ENCODE measurements at places on chromosomes 11 and 22.

DNA sequence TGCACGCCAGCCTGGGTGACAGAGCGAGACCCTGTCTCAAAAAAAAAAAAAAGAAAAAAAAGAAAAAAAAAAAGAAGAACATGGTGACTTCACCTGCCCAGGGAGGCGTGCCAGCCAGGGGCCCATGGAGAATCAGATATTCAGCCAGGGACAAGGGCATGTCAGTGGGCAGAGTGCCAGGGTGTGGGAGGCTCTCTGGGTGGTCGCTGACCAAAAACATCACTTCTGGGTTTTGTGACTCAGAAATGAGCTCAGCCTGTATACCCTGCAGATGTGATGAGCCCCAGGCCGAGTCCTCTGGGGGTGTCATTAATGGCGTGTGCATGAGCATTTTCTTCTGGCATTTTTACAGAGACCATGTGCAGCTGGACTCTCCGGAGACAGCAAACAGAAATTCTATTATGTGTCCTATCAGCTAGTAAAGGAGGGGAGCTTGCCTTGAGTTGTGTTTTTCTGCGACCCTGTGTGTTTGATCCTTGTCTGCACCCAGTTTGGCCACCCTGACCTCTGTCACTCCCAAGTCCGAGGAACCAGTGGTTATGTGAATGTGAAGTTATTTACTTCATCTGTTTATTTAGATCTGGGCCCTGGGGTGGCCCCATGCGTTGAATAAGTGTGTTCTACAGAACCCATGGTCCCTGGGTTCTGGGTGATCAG, 53.6 kb downstream of the BCR start:
- H3K36me3 ChIP-seq = no peaks in the 10 kb centered on the region
- no peak overlapping the region for H3K4me3 ChIP-seq
- H3K4me1 ChIP-seq = peaks cover 12% of the 10 kb centered on the region
- no peak overlapping the region for H3K27ac ChIP-seq
- H3K27me3 ChIP-seq = no peaks in the 10 kb centered on the region

DNA sequence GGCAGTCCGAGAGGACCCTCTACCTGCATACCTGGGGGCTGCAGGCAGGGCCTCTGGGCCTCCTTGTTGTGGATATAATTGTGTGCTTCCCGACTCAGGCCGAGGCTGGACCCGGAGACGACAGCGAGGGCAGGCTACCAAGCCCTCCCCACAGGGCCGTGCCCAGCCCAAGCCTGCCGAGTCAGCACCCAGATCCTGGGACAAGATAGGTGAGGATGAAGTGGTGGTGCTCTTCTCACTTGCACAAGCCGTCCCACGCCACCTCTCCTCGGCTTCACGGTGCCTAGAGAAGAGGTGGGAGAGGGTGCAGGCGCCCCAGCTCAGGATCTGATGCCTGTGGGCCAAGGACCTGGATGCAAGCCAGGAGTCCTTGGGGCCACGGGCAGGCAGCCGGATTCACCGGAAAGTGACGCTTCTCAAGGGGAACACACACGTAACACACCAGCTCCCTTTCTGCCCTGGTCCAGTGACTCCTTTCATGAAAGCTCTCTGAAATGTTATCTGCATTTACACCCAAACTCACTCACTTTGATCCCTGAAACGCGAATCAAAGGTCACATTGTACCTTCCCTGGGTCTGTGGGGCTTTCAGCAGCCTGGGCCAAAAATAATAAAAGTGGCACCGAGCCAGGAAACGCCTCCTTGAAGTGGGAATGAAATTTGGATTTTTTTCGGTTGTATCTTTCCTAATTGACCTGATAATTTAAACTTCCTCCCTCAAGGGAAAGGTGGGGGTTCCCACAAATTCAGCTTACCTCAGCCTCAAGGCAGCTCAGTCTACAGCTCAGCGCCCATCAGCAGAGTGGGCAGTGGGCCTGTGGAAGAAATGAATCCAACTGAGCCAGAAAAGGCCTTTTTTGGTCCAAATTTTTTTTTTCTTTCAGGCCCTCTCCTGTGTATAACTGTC, 1.1 kb upstream of the GNB1L start:
- peak overlapping the region; percentile 83 for H3K4me3 ChIP-seq
- DNase-seq = peak; percentile 64
- H3K36me3 ChIP-seq = no peaks in the 10 kb centered on the region
- no peaks in the 10 kb centered on the region for H3K27me3 ChIP-seq
- peaks cover 19% of the 10 kb centered on the region for H3K4me1 ChIP-seq

DNA sequence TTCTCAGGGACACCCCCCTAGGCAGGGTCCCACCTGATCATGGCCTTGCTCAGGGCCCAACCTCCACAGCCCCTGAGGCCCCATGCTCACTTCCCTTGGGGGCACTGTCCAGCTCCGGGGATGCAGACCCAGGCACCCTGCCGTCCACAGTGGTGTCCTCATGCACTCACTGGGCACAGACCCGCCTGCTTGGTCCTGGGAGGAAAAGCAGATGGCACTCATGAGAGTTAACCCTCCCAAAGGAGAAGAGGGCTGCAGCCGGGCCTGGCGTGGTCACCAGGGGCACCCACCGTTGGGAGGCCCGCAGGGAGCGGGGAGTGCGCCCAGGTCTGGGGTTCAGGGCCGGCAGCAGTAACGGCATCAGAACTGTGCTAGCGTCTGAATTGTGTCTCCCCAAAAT, 1270.9 kb downstream of the BRD1 start:
- H3K27ac ChIP-seq = no peak overlapping the region
- no peaks in the 10 kb centered on the region for H3K27me3 ChIP-seq
- H3K4me3 ChIP-seq = no peak overlapping the region

GRCh38 chr11:45017329-45017728, 66.6 kb upstream of the TP53I11 start:
- no peak for DNase-seq
- no peaks in the 10 kb centered on the region for H3K36me3 ChIP-seq
- H3K4me3 ChIP-seq = no peak overlapping the region
- H3K4me1 ChIP-seq = peaks cover 6% of the 10 kb centered on the region
- H3K27me3 ChIP-seq = no peaks in the 10 kb centered on the region
- no peak overlapping the region for H3K27ac ChIP-seq

DNA sequence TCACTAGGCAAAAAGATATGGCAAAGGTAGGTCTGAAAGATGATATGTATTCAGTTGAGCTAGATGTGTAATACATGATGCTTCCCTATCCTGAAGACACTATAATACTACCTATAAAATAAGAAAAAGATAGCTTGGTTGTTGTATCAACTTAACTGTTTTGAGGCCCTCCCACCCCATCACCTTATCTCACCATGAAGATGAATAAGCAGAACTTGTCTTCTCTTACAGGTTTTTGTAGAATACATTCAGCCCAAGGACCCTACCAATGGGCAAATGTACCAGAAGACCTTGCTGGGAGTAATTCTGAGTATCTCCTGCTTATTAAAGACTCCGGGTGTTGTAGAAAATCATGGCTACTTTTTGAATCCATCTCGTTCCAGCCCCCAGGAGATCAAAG, 13.9 kb downstream of the UBE4A start:
- DNase-seq = no peak
- no peak overlapping the region for H3K4me3 ChIP-seq
- peaks cover 37% of the 10 kb centered on the region for H3K36me3 ChIP-seq
- no peak overlapping the region for H3K27ac ChIP-seq

DNA sequence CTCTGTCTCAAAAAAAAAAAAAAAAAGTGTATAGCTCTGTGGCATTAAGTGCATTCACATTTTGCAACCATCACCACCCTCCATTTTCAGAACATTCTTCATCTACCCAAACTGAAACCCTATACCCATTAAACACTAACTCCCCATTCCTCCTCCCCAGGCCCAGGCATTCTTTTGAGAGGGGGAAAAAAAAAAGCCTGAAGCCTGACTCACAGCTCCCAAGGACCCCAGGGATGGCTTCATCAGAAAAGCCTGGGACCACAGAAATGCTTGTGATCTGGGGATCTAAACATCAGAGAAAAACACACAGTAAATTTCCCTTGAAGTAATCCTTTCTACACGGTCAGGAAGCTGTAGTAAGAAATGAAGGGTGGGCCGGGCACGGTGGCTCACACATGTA, 10.7 kb upstream of the GTSE1 start:
- H3K27me3 ChIP-seq = no peaks in the 10 kb centered on the region
- peaks cover 13% of the 10 kb centered on the region for H3K4me1 ChIP-seq
- DNase-seq = no peak
- H3K27ac ChIP-seq = no peak overlapping the region

- no peak overlapping the region for H3K27ac ChIP-seq
- no peaks in the 10 kb centered on the region for H3K27me3 ChIP-seq
- peaks cover 1% of the 10 kb centered on the region for H3K36me3 ChIP-seq
- no peaks in the 10 kb centered on the region for H3K4me1 ChIP-seq
- H3K4me3 ChIP-seq = no peak overlapping the region
These were observed 16.3 kb upstream of the GPR83 start for GRCh38 chr11:94417386-94417987.

DNA sequence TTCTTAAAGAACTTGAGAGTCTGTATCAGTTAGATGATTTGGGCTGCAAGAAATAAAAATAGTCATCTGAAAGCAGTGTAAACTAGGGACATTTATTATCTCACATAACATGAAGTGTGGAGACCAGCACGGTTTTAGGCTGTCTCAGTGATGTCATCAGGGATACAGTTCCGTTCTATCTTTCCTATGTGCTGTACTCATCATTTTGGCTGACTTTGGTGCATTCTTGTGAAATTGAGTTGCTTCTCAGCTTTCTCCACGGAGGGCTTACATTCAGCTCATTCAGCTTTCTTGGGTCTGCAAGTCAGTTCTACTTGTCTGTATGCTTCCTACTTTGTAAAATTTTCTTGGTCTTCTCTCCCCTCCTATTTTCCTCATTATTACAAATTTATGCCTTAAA, 51.8 kb upstream of the LIN7C start:
- no peaks in the 10 kb centered on the region for H3K4me1 ChIP-seq
- H3K27me3 ChIP-seq = no peaks in the 10 kb centered on the region
- no peak overlapping the region for H3K4me3 ChIP-seq
- DNase-seq = no peak
- H3K27ac ChIP-seq = no peak overlapping the region

- no peak overlapping the region for H3K4me3 ChIP-seq
- H3K27me3 ChIP-seq = no peaks in the 10 kb centered on the region
- H3K4me1 ChIP-seq = no peaks in the 10 kb centered on the region
- H3K27ac ChIP-seq = no peak overlapping the region
These were observed 15.3 kb downstream of the BPIFC start for GRCh38 chr22:32448980-32449379.

- H3K27ac ChIP-seq = peak overlapping the region; percentile 71
- H3K36me3 ChIP-seq = peaks cover 18% of the 10 kb centered on the region
These were observed 29.0 kb downstream of the TIMP3 start for GRCh38 chr22:32830473-32830872.

GRCh38 chr22:25898707-25899365, 156.8 kb downstream of the MYO18B start:
- peak; percentile 8 for DNase-seq
- no peaks in the 10 kb centered on the region for H3K4me1 ChIP-seq
- no peaks in the 10 kb centered on the region for H3K27me3 ChIP-seq
- H3K4me3 ChIP-seq = no peak overlapping the region
- H3K36me3 ChIP-seq = no peaks in the 10 kb centered on the region

DNA sequence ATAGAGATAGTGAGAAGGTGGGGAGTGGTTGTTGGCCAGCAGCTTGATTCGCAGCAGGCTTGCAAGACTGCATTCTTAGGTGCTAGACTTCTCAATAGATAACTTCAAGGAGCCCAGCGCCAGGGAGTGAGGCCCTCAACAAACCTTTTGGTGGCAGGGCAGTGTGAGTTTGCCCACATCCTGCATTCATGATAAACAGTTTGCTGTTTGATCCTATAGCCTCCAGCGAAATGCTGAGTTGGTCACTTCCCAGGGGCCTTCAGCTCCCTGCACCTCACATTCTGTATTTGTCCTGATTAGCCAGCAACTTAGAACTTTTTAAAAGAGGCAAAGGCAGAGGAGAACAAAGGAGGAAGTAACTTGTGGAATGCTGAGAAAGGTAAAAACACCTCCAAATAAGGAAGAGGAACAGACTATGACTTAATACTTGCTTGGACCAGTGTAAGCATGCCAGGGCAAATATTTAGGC, 25.1 kb downstream of the OR10A6 start:
- no peaks in the 10 kb centered on the region for H3K4me1 ChIP-seq
- no peaks in the 10 kb centered on the region for H3K27me3 ChIP-seq
- H3K27ac ChIP-seq = peak overlapping the region; percentile 74

- peaks cover 13% of the 10 kb centered on the region for H3K4me1 ChIP-seq
- H3K4me3 ChIP-seq = peak overlapping the region; percentile 66
- DNase-seq = no peak
These were observed 10.8 kb downstream of the YPEL4 start for GRCh38 chr11:57638811-57639320.

DNA sequence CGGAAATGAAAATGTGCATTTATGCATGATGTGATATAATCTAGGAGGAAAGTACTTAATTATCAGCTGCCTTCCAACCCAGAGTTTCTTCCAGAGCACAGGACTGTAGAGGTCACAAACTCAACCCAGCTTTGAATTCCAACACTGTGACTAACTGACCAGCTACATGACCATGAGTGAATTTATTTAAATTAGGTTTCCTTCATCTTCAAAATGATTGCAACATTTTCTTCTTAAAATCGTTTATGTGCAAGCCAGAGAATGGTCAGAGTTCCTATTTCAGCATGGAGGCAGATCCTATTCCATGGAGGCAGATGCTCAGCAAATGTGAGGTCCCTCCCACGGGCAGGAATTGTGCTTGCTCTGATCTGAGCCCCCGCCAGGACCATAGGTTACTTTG, 42.4 kb downstream of the OSBP start:
- no peaks in the 10 kb centered on the region for H3K27me3 ChIP-seq
- no peak overlapping the region for H3K4me3 ChIP-seq
- H3K27ac ChIP-seq = no peak overlapping the region
- peaks cover 18% of the 10 kb centered on the region for H3K36me3 ChIP-seq
- DNase-seq = no peak
- H3K4me1 ChIP-seq = no peaks in the 10 kb centered on the region

- H3K27me3 ChIP-seq = no peaks in the 10 kb centered on the region
- DNase-seq = peak; percentile 57
- H3K4me3 ChIP-seq = peak within 1 kb of the TSS; percentile 40
- H3K36me3 ChIP-seq = no peaks in the 10 kb centered on the region
These were observed at the start of gene MYRF for GRCh38 chr11:61752117-61752924. Gene MYRF, plus strand, starts transcription at chr11:61752636. Its CDS starts 109 bp downstream, at chr11:61752745.

- no peaks in the 10 kb centered on the region for H3K36me3 ChIP-seq
- no peaks in the 10 kb centered on the region for H3K4me1 ChIP-seq
- no peaks in the 10 kb centered on the region for H3K27me3 ChIP-seq
- H3K27ac ChIP-seq = no peak overlapping the region
- DNase-seq = no peak
These were observed 914.2 kb upstream of the RAG2 start for GRCh38 chr11:37512156-37512780.

All from lung (tissue), 17 donors.